Stimulated activated CD8-positive, alpha-beta memory T cell treated with anti-CD3 and anti-CD28 coated beads, Interleukin-4, amount 100 ng/mL, for 1 hour (primary cell): ENCODE measurements at places on chromosomes 16 and 17.

DNA sequence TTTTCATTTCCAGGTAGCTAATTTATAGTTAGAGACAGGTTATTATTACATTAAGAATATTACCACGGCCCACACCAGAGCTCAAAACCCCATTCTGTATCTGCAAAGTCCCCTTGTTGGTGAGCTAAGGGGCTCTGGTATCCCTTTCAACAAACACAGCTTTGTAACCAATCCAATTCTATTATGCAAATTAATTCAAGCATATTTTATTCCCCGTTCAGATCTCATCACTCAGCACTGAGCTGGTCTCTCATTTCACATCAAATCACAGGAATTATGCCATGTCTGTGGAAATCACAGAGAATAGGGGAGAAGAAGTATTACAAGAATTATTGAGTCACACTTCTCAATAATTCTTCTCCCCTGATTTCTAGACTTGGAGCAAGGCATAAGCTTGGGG is 111.7 kb downstream of the CDH11 start:
- no peak for DNase-seq

DNA sequence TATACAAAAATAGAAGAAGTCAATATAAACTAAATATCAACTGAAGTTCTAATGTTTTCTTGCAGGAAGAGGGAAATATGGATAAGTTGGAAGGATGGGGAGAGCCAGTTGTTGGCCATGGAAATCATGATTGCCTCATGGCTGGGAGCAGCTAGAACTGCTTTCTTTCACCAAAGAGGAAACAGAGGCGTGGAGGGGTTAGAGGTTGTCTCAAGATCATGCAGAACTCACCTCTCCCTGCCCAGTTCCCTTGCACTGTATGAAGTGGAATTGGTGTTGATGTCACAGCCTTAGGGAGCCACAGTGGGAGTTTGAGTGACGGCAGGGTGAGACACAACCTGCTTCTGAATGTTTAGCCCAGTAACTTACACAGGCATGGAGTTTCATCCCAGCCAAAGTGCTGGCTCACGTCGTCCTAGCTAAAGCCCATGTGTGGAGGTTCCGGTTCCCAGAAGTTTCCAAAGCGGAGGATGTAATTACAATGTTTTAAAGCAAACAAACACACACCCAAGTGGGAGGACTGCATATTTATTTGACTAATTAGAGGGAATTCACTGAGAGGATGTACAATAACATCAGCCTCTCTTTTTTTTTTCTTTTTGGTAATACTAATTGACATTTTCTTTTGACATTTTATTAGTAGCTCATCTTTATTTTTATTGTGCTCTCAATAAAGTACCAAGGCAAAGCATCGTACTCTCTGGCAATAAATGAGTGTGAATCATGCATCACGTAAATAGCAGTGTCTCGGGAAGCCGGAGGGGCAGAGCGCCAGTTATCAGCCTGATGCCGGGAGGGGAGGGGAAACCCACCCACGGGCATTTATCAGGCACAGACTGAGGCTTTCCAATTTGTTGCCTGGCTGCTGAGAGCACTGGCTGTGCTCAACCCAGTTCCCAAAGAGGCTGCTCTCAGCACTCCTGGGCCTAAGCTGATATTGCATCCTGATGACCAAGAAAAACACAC is 118.7 kb upstream of the CDH5 start:
- DNase-seq, result no peak

DNA sequence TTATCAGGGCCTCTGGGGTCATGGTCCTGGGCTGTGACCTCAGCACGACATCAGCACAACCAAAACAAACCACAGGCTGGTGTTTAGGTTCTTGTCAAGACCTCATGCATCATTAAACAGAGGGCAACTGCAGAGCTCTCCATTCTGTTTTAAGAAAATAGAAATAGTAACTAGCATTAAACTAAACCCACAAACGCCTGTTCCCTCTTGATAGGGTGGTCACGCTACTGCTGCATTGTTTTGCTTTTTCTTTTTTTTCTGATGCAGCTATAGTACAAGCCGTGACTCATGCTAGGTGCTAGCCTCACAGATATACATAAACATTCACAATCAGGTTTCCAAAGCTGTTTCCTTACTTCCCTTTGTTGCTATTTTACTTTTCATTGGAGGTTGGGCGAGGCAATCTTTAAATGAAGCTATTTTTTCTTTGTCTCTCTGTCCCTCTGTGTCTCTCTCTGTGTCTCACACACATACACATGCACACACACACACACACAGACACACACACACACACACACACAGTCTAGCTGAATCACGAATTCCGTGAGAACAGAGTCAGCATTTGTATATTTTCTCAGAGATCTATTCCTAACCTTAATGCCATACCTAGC is 310.3 kb downstream of the CDH13 start:
- DNase-seq, result no peak

DNA sequence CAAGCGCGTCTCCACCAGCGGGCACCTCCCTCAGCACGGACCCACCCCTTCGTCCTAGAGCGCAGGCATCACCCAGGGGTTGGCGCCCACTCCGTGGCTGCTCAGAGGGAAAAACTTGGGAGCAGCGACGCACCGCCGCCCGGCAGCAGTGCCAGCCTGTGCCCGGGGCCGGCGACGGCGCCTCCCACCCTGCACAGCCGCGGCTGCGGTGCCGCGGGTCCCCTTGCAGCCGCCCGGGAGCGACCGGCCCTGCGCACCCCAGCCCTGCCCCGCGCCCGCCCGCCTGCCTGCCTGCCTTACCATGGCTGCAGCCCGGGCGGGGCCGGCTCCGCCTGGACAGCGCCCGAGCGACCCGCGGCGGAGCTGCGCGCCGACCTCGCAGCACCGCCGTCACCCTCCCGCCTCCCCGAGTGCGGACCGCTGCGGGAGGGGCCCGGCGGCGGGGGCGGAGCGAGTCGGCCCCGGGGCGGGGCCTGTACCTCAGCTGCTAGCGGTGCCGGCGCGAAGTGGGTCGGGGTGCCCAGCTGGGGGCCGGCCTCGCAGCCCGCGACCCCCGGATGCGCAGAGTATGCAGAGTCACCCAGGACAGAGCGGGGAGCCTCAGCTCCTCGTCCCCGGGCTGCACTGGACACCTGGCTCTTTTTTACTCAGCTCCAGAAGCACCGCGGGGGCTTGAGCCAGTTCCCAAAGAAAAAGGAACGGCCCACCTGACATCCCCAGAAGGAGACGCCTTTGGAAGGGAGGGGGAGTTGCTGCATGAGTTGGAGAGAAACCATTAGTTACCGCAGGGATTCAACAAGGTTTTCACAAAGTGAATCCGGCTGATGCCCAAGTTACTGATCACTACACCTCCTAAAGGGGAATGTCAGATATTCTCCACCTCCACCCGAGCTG is 17.5 kb upstream of the MTMR4 start:
- DNase-seq, result no peak

DNA sequence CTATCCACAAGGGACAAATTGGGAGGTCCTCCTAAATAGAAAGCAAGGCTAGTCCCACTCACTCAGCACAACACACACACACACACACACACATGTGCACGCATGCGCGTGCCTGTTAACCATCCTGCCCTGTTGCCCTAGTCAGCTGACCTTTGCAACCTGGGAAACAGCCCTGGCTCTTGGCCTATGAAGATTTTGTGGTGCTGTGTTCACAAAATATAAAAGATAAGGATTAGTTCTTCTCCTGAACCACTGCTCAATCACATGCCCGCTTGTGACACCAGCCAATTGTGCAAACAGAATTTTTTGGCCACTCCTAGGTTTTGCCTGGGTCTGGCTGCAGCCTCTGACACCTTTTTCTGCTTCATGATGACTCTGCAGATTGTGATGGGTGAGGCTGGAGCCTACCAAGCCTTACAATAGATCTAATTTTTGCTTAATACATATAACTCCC is 3.3 kb upstream of the CES1 start:
- no peak for DNase-seq

GRCh38 chr16:6068063-6068462 is 970.5 kb upstream of the EEF2KMT start:
- no peak for DNase-seq

DNA sequence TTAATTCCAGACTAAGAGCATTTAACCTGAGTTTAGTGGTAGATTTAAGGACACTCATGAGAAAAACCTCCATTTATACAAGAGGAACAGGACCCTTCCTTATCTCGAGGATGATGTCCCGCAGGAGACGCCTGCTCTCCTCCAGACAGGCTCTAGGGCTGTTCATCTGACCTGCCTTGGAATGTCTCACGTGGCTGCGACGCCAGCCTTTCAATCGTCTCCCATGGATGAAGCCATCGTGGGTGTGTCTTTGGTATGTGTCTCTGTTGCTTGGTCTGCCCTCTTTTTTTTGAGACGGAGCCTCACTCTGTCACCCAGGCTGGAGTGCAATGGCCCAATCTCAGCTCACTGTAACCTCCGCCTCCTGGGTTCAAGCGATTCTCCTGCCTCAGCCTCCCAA is 16.5 kb downstream of the CHMP6 start:
- DNase-seq, result no peak

- DNase-seq, result no peak
These were observed 14.1 kb downstream of the RPA1 start for GRCh38 chr17:1843947-1844346.

GRCh38 chr16:50360779-50361178 is 8.0 kb downstream of the BRD7 start:
- no peak for DNase-seq

- no peak for DNase-seq
These were observed 144.1 kb upstream of the KCNJ18 start for GRCh38 chr17:21548236-21548635.

DNA sequence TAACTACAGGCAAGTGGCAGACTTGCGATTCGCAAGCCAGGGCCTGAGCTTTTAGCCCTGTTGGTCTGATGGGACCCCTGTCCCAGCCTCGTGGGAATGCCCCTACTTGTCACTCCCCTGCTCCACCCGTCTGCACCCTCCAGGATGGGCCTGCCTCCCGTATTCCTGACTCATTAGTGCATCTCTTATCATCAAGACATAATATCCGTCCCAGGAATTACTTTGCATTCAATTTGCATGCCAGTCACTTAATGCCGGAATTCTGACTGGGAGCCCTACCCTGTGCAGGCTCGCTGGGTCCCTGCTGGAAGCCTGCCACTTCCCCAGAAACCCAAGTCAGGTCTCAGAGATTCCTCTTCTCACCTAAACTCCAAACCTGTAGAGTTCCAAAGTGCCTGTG is 3.3 kb downstream of the PRSS53 start:
- no peak for DNase-seq

GRCh38 chr17:9931144-9931741 is 26.2 kb upstream of the RCVRN start:
- no peak for DNase-seq
